Globus pallidus (tissue), 1 donor: ENCODE measurements at places on chromosomes 7 and 10.

DNA sequence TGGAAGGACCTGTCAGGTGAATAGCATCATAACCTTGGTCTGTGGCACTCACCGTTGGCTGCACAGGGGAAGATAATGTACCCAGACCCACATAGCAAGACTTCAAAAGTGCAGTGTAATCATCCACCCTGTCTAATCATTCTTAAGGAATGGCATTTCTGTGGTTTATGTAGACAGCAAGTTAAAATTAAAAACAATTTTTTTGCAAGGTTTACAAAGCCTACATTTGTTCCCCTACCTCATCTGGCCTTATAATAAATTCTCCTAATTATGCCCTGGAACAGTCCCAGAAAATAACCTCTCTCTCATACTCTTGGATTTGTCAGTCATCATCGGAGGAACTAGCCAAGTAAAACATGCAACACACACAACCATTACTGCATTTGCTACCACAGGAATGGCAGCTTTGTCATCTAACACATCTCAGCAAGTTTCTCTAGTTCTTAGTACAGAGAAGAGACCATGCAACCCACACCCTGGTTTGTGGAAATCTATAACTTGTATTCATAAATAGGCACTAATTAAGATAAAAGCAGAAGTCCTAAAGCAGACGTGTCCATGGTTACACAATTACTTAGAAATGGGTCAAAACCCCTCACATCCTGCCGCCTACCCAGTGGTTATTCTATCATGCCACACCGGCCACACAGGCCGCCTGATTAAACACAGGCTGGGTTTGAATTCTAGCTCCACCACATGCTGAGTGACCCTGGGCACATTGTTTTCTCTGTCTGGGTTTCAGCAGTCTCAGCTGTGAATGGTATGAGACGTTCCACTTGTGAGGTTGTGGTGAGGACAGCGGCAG is 19.1 kb downstream of the ABLIM1 start:
- DNase-seq = no peak

GRCh38 chr7:9250876-9251275 is 817.5 kb downstream of the NXPH1 start:
- no peak for DNase-seq

DNA sequence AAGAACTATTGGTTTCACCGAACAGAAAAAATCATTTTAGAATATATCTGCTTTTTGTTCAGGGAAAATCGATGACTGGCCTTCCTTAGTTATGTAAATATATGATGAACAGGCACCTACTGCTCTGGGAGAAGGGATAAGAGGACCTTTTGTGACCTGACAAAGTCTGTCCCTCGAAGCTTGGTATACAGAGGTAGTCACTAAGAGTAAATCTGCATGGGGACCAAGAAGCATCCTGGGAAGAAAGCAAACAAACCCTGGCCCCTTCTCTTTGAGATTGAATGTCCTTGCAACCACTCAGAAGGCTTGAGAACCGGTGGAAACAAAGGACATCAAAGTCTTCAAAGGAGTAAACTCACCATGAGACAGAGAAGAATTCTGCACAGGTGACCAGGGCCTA is 52.3 kb downstream of the SKIDA1 start:
- DNase-seq = no peak

DNA sequence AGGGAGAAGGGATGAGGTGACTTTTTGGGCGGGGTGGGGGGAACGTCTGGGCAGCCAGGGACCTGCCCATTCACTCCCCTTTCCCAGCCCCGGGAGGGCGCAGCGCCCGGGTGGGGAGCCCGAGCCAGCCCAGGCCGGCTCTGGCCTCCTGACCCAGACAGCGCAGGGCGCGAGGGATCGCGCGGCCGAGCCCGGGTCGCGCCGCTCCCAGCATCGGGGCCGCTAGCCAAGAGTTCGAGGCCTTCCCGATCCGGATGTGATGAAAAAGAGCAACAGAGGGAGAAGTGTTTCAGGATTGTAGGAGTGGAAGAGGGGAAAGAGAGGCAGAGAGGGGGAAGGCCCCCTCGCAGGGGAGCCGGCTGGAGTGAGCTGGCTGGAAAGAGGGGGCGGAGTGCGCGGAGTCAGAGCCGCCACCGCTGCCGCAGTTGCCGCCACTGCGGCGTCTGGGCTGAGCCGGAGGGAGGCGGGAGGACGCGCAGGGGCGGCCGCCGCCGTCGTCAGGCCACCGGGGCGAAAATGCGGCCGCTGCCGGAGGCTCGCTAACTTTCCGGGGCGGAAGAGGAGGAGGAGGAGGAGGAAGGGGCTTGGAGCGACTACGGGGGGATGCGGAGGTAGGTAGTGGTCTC is at the start of gene MDFIC:
TSS of gene MDFIC (plus strand) at position 69 of the 626 bp plus-strand sequence. CDS start 940 bp downstream, outside the sequence.
- DNase-seq = no peak

DNA sequence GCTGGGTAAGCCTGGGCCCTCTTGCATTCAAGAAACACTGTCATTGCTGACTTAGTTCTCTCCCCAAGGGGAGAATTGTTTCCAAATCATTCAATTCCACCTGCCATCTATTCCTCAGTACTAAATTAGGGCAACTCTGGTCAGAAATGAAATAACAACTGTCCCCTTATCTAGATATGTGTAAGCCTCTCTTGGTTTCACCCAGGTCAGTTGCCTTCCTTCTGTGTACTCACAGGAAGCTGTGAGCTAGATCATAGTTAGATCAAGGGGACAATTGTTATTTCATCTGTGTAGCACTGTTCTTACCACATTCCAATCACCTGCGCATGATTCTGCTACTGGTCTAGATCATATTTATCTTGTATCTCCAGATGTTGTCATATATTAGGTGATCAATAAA is 483.0 kb upstream of the SORCS1 start:
- DNase-seq = no peak

DNA sequence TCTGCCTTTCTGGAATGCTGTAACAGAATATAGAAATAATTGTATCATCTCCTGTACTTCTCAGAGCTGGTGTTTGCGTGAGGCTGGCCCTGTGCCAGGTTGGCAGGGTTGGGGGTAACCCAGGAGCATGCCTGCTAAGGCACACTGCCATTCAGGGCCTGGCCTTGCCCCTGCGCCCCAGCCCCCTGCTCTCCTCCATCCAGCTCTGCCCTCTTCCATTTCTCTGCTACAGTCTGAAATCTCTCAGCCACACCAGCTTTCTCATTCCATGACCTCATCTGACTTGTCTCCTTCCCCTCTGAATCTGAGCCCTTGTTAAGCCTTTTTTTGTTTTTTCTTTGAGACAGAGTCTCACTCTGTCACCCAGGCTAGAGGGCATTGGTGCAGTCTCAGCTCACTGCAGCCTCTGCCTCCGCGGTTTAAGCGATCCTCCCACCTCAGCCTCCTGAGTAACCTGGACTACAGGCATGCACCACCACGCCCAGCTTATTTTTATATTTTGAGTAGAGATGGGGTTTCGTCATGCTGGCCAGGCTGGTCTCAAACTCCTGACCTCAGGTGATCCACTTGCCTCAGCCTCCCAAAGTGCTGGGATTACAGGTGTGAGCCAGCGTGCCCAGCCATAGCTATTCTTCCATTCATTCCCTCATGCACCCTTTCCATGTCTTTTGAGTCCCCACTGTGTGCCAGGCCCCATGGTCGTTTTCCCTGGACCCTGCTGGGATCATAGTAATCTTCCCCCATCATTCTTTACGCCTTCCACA is 206.8 kb downstream of the CUX1 start:
- no peak for DNase-seq

- DNase-seq = no peak
These were observed 83.0 kb upstream of the ADRB1 start for GRCh38 chr10:113960617-113961181.

DNA sequence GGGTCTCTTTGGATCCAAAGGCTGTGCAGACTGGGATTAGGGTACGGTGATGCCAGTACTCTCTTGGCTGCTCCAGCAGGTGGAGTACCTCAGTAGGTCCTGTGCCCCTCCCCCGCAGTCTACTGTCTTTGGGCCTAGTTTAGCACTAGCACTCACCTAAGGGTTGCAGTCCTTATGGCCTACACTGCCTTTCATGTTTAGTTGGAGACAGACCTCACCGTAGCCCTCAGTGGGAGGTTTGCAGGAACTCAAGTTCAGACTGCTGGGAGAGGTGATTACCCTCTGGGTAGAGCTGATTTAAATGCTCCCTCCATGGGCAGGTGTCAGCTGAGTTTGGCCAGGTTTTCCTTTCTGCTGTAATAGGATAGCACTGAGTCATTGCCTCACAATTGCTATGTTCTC is 210.8 kb upstream of the TMEM196 start:
- no peak for DNase-seq

GRCh38 chr10:106592396-106592795 is 572.1 kb downstream of the SORCS1 start:
- no peak for DNase-seq
